ENCODE measurements at places on chromosomes 16 and 17.

- DNase-seq = no peak
These were observed 6.4 kb downstream of the DYNLRB2 start for GRCh38 chr16:80547145-80547544.

GRCh38 chr16:82328881-82329469 is 159.0 kb upstream of the MPHOSPH6 start:
- DNase-seq = no peak

GRCh38 chr16:48978501-48978900 is 303.1 kb downstream of the CBLN1 start:
- DNase-seq = no peak

DNA sequence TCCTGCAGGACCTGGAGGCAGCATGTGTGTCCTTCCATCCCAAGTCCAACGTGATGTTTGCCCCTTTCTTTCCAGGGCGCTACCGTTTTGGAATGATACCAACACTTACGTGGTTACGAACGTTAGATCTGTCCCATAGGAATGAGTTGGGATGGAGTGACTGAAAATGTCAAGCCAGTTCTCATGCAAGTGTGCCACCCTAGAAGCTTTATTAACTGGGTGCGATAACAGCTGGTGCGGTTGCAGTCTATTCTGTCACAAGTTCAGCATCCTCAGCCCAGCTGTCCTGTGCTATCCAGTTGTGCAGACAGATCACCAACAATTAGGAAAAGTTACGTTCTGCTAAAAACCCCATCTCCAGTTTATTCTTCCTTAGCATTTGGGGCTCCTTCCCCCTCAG is 52.5 kb downstream of the BANP start:
- DNase-seq = no peak

DNA sequence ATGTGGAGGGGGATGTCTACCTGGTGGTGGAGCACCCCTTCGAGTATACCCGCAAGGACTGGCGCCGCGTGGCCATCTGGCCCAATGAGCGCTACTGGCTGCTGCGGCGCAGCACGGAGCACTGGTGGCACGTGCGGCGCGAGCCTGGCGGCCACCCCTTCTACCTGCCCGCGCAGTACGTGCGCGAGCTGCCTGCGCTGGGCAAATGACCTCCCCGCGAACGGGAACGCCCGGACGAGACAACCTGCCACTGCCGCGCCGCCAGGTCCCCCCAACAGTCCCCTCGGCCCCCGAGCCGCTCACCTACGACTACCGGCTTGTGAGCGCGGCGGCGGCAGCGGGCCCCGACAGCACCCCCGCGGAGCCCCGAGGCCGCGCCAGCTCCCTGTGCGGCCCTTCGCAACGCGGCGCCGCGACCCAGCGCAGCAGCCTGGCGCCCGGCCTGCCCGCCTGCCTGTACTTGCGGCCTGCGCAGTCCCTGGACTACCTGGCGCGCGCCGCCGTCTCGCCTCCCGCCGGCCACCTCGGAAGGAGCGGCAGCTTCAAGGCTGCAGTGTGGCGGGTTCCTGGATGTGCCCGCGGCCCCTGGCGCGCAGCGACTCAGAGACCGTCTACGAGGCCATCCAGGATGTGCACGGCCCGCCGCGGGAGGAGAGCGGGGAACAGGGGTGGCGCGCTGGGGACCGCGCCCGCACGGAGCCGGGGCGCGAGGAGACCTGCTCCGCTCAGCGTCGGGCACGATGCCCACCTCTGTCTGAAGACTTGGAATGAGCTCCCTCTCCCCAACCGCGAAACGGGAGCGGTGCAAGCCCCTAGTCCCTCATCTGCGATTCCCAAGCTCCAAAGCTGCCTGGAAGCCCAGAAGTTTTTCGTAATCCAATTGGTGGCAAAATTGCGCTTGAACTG is 48.7 kb upstream of the AMZ2 start:
- peak; percentile 35 for DNase-seq

DNA sequence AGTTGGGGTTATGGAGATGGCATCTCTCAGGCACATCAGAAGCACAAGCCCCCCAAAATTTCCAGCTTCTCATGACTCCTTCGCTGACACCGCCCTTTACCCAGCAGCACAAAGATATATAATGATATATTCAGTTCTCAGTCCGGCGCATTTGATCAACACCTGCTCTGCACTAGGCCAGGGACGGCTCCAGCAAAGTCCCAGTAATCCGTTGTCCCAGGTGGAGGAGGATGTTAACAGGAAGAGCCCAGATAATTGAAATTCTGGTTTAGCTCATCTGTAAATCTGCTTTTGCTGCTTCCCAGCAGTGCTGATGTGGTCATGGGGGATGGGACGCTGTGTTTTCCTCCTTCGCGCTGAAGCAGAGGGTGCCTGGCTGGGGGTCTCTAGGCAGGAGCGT is 131.5 kb downstream of the OR1D5 start:
- no peak for DNase-seq

DNA sequence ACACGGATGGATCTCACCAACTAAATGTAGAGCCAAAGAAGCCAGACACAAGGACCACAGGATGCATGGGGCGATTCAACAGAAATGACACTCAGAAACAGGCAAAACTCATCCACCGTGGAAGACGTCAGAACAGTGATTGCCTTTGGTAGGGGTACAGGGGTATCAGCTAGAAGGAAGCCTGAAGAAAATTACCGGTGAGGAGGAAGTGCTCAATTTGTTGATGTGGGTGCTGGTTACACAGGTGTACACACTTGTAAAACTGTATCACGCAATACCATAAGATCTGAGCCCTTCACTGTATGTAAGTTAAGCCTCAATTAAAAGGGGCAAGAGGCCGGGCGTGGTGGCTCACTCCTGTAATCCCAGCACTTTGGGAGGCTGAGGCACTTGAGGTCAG is 226.1 kb downstream of the C16orf78 start:
- no peak for DNase-seq

DNA sequence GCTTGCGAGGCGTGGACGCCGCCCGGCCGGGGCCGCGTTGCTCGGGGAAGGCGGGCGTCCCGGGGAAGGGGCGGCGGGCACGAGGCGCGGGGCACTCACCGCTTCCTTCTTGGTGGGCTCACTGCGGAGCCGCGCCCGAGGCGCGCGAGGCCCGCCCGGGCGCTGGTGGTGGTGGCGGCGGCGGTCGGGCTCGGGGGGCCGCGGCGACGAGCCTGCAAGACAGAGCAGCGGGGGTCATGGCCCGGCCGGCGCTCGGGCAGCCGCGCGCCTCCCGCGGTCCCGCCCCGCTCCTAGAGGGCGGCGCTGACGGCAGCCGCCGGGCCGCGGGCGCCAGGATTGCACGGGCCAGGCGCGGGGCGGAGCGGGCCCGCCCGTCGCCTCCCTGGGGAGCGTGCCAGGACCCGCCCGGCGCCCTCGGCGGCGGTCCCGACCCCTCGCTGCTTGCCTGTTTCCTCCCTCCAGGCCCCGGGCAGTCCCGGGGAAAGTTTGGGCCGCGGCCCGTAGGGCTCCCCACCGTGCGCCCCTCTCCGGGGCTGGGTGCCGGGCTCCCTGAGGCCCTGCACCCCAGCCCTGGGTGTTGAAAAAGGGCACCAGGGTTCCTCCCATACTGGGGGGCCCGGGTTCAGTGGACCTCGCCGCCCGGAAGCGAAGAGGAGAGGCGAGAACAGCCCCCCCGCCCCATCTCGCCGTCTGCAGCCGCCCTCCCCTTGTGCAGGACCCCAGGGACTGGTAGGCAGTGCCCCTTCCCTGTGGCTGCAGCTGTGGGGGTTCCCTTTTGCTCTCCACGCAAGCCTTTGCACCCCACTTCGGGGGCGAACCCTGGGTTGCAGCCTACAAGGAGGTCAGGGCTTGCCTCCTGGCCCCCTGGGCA is at the start of gene C16orf74:
Gene C16orf74 (minus strand): TSS at position 270 of the 871 bp plus-strand sequence. CDS start 15,879 bp downstream, outside the sequence.
- no peak for DNase-seq

GRCh38 chr17:27442702-27443101 is 13.5 kb upstream of the KSR1 start:
- no peak for DNase-seq

- no peak for DNase-seq
These were observed 56.6 kb upstream of the RBBP6 start for GRCh38 chr16:24482681-24483202.

DNA sequence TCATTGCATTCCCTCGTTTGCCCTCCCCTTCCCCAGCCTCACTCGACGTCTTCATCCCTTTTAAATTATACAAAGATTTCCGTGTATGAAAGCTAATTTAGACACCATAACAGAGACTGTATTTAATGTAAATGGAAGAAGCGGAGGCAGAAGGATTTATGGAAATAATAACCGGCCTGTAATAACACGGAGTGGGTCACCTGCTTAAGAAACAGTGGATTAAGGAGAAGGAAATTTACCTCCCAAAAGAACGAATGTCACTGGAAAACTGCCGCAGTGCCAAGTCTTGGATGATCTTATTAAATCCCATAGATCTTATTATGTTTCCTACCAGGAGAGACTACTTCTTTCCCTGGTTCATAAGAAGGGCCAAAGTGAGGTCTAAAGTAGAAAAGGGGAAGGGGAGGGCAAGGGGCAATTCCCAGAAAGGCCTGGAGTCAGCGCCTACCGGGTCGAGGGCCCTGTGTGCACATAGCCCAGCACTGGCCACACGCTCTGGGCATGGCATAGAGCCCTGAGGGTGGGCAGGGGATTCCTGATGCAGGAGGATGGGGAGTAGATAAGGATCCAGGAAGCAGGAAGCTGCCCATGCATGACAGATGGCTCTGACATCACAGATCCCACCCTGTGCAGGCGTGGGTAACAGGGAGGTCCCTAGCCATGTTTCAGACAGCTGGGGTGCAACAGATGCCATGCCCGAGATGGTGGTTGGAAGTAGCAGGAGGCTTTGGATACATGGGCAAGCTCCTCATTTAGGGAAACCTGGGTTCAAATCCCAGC is 56.2 kb upstream of the RPL38 start:
- no peak for DNase-seq

DNA sequence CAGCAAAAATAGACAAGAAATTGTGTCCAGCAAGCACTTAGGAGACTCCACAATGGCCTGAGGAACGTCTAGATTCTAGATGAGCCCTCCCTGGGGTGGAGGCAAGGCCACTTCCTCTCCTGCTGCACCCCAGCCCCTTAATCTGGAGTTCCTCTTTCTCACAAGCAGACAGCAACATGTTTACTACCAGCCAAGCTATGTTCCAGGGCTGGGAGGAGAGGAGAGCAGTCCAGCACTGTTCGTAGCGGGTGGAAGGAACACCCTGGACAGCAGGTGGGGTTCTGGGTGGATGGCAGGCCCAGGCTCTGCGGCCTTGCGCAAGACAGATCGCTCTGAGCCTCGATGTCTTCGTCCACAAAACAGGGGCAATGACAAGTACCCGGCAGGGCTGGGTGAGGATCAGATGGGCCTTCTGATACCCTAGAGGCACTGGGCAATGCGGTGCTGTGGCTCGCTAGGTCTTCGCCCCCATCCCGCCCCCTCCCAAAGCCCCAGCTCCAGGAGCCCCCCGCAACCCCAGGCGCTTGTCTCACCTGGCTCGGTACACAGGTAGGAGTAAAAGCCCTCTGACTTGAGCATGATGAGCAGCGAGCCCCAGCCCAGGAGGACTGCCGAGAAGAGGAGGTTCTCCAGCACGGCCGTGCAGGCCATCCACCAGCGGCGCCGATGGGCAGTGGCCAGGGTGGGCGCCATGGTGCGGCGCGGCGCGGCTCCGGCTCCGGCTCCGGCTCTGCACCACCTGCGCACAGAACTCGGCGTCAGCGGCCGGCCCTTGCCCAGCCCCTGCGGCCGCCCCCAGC is 1.3 kb downstream of the SLC43A2 start:
- DNase-seq = no peak

GRCh38 chr16:79439901-79440300 is 160.6 kb downstream of the MAF start:
- DNase-seq = no peak

DNA sequence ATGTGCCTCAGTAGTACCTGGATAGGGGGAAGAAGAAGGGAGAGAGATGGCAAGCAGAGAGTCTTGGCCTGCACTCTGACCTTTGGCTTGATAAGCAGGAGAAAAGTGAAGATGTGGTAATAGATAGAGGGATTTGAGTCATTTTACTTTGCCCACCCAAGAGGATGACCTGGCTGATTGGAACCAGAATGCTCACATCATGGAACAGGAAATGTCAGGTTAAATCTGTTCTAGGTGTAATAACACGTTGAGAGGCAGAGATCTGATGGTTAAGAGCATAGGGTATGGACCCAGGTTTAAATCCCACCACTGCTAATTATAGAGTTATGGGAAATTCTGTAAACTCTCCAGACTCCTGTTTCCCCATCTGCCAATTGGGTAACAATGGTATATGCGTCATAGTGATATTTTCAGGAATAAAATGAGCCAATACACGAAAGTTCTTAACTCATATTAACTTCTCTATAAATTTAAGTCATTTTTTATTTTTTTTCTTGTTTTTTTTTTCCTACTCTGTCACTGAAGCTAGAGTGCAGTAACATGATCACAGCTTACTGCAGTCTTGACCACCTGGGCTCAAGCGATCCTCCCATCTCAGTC is 8.1 kb upstream of the CCL18 start:
- DNase-seq = no peak

DNA sequence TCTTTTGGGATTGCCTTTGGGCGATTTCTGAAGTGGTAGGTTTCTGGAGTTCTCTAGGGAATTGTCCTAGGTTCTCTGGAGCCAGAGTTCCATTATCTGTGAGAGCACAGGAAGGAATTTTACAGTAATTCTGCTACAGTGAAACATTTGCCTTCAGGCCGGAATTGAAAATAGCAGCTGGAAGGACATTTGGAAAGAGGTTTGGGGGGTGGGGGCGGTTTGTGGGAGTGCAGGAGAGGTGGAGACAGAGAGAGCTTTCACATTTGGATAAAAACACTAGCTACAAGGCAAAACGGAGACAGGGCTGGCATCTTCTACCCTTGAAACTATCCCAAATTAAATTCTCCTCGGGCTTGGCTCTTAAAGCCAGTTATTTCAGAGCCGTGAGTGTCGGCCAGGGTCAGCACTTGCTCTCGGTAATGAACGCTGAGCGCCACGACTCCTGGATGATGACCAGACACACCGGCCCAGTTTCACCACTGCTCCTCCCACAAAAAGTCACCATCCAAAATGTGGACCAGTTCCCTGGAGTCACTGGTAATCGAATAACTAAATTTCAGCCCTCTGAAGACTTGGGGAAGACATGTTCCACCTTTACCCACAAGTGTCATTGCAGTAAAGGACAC is 67.7 kb upstream of the TANC2 start:
- DNase-seq = no peak

Data from effector CD4-positive, alpha-beta T cell (primary cell).